ENCODE measurements at places on chromosomes 16 and 17.

DNA sequence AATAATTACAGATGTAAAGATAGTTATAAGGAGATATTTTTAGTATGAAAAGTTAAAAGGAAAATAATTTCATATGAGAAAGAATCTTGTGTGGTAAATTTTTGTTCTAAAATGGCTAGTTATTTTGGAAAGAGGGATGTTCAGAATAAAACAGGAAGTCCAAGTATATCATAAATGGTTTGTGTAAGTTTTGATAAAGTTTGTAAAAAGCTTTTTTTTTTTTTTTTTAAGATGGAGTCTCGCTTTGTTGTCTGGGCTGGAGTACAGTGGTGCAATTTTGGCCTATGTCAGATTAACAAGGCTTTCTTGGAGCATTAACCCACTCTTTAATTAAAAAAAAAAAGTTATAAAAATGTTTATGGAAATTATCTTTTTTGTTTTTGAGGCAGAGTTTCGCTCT lies 8.2 kb upstream of the CDK10 start:
- no peak for DNase-seq

DNA sequence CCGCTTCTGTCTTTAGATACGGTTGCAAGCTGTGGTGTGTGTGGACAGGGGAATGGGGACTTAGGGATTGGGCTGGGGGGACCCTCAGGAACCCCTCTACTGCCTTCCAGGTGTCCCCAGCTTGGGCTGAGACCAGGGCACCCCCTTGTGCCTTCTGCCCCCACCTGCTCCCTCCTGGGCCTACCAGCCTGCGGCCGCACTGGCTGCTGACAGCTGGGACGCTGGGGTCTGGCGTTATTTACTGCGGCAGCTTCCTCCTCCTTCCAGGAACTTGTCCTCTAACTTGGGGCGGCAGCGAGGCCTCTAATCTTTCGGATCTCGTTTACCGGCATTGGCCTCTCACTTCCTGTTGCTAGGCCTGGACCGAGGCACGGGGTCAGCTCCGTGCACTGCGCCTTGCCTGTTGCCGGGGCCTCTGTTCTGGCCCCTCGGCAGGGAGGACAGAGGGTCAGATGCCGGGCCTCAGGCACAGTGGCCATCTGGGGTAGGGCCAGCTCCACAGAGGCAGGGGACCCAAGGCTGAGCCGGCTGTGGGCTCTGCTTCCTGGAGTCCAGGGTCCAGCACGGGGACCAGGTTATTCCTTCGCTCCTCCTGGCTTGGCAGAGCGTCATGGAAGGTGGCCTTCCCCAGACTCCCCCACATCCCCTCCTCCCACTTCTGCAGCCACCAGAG lies 31.8 kb downstream of the TMEM235 start:
- DNase-seq, result no peak

DNA sequence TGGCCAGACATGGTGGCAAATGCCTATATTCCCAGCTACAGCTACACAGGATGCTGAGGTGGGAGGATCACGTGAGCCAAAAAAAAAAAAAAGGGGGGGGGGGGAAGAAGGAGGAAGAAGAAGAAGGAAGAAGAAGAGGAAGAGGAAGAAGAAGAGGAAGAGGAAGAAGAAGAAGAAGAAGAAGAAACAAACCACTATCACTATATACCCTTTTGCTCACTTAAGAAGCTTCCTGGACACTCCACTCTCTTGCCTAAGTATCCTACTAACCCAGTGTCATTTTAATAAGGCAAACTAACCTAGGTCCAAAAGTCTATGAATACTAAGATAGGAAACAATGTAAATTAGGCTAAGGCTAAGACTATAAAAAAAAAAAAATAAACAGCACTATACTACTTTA lies 54.8 kb downstream of the GPATCH8 start:
- no peak for DNase-seq

- no peak for DNase-seq
Measured at GRCh38 chr16:35210681-35211433, 1751.4 kb downstream of the TP53TG3F start.

DNA sequence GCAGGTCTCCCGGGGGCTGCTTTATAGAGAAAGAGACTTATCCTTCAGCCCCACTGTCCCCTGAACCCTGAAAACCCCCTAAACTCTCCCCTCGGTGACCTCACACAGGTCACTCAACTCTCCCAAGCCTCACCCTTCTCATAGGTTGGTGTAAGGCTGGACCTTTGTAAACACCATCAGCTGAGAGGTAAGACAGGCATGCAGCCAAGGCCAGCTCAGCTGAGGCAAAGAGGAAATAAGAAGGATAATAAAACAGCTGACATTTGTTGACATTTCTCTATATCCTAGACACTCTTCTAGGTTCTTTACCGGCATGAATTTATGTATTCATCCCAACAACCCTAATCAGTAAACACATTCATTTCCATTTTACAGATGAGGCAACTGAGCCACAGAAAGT lies 134.3 kb downstream of the CCT6B start:
- DNase-seq, result no peak

DNA sequence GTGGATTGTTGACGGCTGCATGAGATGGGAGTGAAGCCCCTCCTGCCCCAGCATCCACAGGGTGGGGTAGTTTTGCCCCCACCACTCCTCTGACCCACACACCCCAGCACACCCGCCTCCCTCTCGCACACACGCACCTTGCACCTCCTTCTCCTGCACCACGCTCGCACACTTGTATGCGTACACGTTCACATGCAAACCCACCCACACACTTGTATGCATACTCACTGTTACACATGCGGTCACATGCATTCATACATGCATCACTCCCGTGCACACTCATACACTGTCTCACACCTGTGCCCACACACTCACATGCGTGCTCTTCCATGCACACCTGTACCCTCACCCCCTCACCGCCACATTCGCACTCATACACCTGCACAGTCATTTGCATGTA lies 70.5 kb upstream of the CIBAR2 start:
- no peak for DNase-seq

DNA sequence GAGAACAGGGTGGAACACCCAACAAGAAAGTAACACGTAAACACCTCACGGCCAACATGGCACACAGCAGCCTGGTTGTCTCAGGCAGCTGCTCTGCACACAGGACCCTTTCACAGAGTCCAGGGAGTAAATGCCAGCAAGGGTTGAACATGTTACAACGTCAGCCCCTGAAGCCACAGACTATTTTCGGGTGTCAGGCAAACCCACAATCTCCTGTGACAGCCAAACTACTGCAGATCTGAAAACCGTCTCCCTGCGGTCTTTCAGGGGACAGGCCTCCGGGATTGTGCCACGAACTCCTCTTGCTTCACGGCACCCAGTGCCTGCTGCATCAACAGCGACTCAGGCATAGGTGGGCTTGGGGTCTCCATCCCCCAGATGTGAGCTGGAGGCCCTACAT lies 127.7 kb downstream of the XYLT1 start:
- peak; percentile 38 for DNase-seq

GRCh38 chr17:73586275-73586832 lies 57.9 kb downstream of the SDK2 start:
- DNase-seq, result no peak

DNA sequence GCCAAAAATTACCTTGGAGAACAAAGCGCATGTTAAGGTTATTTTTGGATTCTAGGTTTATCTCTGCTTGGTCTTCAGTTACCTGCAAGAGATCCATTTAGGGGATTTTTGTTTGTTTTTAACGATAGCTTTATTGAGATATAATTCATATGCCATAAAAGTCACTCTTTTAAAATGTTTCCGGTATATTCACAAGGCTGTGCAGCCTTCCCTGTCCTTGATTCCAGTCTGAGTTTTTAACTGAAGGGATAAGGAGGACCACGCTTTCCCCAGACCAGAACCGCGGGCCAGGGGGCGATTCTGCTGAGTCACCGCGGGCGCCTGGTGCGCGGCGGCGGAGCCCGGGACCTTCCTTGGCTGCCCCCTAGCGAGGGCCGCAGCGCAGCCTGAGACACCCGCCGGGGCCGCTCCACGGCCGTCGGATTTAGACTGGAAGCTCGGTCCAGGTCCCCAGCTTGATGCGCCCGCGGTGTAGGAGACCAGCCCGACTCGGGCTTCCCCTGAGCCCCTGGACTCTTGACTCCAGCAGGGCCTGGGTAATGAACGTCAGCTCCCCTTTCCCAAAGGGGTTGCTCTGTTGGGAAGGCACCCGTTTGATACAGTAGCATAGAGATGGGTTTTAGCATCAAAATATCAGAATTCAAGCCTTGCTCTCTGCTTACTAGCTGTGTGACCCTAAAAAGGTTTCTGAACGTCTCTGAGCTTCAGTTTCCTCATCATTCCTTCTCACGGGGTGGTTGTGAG lies 50.0 kb upstream of the STH start:
- DNase-seq, result peak; percentile 51

- no peak for DNase-seq
Measured at GRCh38 chr17:33469911-33470310, 176.8 kb upstream of the ASIC2 start.

DNA sequence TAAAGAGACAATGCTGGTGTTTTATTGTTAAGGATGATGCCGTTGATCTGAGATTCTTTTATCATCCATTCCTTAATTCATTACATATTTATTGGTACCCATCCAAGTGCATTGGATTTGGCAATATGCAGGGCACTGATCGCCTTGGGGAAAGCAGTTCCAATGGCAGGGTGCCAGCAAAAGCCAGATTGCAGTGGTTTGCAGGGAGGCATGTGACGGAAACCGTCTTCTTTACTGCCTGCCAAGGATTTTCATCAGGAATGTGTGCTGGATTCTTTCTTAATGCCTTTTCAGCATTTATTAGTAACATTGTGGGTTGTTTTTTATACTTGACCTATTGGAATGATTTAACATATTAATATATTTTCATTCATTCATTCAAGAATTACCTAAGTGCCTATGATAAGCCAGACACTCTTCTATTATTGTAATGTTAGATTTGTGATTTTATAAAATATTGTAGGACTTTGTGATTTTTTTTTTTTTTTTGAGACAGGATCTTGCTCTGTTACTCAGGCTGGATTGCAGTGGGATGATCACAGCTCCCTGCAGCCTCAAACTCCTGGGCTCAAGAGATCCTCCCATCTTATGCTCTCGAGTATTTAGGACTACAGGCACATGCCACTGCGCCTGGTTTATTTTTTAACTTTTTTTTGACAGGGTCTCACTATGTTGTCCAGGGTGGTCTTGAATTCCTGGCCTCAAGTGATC lies 93.4 kb upstream of the TNRC6A start:
- DNase-seq, result no peak

DNA sequence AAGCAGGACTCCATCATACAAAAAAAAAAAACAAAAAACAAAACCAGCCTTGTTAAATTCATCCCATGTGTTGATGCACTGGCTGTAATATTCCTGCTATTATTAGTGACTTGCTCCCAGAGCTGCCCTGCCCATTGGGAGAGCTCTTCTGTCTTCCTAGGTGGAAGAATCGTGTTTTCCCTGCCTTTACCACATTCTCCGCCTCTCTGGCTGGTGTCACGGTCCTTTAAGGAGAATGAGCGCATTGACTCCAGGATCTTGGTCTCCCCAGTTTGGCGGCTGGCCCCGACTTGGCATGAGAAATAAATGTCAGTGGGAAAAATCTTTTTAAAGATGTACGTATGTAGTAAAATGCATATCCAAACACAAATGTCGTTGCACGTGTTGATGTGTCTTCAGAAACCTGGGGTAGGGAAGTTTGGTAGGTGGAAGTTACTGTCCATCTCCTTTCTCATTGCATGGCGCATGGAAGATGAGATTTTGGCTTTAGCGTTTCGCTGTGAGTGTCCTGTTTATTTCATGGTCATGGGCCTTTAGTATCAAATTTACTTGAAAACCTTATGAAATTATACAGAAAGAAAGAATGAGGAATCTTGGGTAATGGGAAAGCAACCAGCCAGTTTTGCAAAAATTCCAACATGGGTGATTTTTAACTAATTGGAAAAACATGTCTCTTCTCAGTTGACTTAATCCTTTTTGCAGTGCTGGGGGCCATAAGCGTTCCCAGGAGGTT lies 15.5 kb downstream of the RMI2 start:
- DNase-seq, result no peak

DNA sequence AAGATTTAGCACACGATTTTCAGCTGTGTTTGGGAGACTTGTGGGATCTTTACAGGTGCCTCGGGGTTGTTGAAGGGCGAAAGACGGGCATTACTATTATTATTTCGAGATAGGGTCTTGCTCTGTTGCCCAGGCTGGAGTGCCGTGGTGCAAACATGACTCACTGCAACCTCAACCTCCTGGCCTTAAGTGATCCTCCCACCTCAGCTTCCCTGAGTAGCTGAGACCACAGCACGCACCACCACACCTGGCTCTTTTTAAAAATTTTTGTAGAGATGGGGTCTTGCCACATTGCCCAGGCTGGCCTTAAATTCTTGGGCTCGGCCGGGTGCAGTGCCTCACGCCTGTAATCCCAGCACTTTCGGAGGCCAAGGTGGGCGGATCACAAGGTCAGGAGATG lies 29.7 kb upstream of the PHB1 start:
- no peak for DNase-seq

GRCh38 chr17:73358668-73359067 lies 46.9 kb upstream of the CDC42EP4 start:
- DNase-seq, result no peak

DNA sequence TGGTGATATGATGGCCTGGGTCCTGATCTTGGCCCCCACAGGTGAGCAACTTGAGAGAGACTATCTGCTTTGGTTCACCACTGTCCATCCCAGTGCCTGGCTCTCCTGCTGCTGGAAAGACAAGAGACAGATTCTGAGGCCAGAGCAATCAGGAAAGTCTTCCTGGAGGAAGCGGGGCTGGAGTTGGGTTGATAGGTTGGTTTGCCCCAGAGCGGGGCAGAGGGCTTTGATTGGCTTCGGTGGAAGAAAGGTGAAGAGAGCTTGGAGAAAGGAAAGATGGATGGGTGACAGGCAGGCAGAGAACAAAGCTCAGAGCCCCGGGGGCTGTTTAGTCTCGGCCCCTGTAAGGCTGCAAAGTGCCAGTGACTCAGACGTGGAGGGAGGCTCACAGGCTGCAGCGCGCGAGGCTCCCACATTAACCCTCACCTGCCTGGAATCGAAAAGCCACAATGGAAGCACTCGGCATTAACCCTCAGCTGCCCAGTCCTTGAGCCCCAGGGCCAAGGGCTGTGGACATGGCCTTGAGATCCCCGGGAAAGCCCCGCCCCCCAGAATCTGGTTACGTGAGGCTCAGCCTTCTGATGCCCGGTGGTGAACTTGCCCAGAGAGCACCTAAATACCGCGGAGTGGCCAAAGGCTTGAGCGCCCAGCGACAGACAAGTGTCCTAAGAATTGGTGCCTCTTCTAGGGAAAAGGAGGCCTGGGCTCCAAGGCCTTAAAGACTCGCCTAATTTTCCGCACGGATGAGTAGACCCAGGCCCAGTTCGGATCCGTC lies 996 bp upstream of the CPNE2 start:
- no peak for DNase-seq

Measured in CD4-positive, alpha-beta T cell treated with Interleukin-2 at 100 ng/mL for 4 hours (primary cell).